NCI-H446 treated with DMSO at 0.1 percent for 48 hours (cell line): ENCODE measurements at places on chromosomes 1 and 21.
A peak's percentile ranks its signal among the peaks of the same experiment; 100 is the strongest.

DNA sequence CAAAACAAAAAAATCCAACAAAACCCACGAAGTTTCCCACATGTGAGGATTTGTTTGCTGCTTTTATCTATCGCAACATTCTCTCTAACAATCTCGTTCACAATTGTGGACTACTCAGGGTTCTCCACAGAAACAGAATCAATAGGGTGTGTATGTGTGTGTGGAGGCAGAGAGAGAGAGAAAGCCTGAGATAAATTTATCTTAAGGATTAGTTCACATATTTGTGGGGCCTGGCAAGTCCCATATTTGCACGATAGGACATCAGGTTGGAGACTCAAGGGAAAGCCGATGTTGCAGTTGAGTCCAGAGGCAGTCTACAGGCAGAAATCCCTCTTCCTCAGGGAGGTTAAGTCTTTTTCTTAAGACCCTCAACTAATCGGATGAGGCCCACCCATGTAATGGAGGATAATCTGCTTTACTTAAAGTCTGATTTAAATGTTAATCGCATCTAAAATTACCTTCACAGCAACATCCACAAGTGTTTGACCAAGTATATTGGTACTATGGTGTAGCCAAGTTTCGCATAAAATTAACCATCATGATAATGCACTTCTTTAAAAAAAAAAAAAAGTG, 31.7 kb downstream of the ADAMTS1 start:
- no peak for DNase-seq

GRCh38 chr21:34602061-34602460, 12.9 kb downstream of the RCAN1 start:
- no peak for DNase-seq

DNA sequence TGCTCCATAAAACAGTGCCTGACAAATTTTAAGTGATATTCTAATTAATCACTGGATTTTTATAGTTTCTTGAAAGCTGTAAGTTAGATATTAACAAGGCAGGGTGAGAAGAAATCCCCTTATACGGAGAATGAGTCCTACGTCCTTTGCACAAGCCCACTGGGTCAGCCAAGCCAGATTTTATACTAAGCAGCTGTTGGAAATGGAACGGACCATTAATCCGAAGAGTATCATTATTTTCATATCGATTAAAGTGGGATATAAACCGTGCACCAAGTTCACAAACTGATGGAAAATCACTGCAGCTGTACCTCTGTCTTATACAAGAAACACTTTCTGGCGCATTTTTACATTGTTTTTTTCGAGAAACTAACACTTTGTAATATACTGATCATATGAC, 35.2 kb downstream of the SPAG17 start:
- DNase-seq = no peak

DNA sequence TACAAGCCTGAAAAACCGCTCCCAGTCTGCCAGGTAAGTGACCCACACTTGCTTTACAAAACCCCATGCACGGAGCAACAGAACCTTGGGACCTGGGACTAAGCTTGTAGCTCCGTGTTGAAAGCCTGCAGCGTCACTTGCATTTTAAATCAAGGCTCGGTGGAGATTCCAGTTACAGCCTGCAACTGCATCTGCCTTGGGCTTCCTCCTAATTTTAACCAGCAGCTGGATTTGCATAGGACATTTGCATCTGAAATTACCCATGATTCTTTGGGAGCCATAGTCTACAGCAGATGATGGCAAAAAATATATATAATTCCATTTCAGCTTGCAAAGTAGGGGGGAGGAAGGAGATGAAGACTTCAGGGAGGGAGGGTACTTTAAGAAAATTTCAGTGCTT, 62.4 kb upstream of the IGSF21 start:
- DNase-seq = no peak

DNA sequence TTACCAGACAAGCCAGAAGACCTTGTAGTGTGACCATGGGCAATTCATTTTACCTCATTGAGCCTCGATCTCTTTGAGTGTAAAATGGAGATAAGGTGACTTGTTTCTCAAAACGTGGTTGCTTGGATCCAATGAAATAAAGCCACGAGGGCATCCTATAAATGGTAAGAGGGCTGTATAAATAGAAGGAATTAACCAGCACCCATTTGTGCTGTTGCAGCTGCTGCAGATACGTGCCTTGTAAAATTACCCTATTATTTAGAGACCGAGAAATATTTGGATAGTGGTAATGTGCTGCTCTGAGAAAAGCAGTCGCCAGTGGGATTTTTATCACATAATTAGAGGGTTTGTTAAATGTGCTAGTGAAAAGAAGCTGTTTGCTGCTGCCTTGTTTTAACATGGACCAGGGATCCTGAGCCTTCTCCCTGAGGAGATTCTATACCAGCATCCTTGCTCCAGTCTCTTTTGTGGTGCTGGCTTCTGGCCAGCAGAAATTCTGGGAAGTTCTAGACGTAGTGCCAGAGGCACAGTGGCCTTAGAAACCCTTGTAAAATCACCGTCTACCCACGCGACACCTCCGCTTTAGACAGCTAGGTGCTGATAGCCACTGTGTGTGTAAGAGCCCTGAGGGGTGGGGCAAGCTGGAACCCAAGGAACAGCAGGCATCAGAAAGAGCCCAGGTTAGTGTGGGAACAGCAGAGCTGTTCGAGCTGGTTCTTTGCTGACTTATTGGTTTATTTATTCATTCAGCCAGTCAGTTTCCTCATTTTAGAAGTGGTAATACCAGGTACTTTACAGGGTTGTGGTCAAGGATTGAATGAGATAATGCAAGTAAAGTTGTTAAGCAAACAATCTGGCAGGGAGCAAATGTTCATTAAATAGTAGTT, 137.5 kb downstream of the NOS1AP start:
- DNase-seq = no peak

- no peak for DNase-seq
These were observed 25.6 kb upstream of the CDC42BPA start for GRCh38 chr1:227343727-227344551.

DNA sequence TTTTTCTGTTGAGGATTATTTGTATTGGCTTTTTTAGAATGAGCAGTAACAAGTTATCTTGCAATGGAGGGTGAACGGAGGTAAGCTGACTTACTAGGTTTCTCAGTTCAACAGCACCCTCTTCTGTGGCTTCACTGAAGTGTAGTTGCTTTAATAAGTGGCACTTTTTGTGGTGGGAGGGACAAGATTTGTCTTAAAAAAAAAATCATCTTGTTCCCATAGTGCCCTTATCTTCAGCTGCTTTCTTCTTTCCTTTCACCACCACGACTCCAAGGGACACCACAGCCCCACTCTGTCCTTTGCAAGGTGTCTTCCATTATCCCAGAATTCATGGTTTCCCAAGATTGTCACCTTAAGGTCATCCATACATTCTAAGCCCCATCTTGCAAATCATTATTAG, 92.9 kb downstream of the PIGK start:
- DNase-seq = peak; percentile 76

DNA sequence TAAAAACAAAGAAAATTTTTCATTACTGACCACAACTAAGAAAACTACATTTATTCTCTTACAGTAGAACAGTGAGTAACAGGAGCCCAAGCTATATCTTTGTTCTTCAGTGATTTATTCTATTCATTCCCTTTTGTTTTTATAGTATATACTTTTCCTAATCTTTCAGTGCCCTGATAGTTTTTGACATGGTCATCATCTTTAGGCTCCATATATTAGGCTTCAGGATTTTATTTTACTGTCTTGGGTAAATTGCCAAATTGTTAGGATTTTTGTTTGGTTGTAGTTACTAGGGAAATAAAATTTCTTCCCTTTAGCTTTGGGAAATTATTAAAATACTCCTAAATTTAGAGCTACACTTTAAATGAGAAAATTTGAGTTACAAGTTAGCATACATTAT, 10.3 kb downstream of the FBXO28 start:
- DNase-seq = no peak

DNA sequence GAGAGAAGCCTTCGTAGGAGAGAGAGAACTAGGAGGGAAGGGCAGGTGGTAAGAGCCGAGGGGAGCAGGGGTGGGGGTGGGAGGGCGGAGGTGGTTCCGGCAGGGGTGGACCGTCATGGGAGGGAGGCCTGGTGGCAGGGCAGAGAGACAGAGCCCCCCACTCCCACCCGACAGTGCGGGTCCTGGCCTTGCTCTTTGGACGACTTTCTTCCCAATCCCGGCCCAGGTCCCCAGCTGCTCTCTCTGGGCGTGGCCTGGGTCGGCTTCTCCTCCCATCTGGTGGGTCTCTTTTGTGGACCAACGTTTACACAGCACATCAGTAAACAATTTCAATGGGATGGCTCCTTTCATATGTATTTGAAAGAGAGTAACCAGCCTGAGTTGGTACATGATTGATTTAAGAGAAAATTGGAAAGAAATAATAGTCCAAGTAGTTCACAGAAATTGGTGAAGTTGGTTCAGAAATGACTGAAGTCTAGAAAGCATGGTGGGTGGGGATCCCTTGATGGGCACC, 56.9 kb downstream of the LDLRAD2 start:
- no peak for DNase-seq

DNA sequence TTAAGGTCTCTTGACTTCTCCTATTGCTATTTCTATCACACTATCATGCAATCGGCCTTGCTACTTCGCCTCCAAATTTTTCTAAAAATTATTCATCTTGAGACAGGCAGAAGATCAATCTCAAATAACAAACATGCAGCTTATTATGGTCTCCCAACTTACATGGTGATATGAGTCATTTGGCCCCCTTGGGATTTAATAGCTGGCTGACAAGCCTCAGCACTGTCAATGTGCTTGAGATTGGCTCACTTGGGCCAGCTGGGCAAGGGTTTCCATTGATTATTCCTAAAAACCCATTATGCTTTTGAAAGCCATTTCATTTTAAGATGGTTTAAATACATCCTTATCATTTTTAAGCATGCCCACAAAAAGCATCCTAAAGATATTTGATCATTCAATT, 224.5 kb upstream of the NFIA start:
- peak; percentile 84 for DNase-seq
